ENCODE measurements at places on chromosomes 3 and 15.

DNA sequence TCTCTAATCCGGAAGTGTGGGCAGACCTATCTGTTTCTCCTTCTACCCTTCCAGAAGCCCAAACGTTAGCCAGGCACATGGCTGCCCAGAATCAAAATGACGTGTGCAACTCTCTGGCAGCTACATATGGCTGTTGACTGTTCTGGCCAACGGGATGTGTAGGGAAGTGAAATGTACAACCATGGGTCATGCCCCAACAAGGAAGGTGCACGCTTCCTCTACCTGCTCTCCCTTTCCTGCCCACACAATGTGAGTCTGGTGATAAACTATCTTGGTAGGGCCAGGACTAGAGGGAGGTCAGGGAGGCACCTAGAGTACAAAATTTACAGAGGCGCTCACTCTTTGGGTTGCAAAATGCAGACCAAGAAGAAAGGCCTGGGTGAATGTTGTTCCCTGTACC, 495.9 kb upstream of the PROK2 start:
- DNase-seq = no peak

- no peak for DNase-seq
Measured at GRCh38 chr3:172666181-172666872, 44.5 kb downstream of the NCEH1 start.

- no peak for DNase-seq
Measured at GRCh38 chr3:41698898-41699297, 263.0 kb downstream of the ULK4 start.

DNA sequence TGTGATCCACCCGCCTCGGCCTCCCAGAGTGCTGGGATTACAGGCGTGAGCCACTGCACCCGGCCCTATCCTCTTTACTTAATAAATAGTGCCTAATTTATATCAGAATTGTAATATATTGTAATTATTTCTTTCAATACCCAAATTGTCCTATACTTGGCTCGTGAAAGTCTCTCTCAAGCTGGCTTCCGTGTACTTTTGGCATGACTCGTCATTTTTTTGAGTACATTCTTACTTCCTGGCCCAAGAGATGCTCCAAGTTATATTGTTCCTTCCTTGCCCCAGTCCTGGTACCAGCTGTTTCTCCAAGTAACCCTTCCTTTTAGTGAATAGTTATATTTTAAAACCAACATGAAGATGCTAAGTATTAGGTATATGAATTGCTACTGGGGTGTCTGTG, 366.7 kb downstream of the LSAMP start:
- DNase-seq = no peak

DNA sequence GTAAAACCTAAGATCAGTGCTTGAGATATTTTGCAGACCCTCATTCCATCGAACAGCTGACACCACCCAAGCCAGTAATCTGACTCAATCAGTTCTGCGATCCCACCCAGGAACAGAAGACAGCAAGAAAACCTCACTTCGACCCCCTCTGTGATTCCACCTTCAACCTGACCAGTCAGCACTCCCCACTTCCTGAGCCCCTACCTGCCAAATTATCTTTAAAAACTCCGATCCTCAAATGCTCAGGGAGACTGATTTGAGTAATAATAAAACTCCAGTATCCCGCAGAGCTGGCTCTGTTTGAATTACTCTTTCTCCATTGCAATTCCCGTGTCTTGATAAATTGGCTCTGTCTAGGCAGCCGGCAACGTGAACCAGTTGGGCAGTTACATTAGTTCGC, 25.7 kb upstream of the CLDN16 start:
- DNase-seq = no peak

DNA sequence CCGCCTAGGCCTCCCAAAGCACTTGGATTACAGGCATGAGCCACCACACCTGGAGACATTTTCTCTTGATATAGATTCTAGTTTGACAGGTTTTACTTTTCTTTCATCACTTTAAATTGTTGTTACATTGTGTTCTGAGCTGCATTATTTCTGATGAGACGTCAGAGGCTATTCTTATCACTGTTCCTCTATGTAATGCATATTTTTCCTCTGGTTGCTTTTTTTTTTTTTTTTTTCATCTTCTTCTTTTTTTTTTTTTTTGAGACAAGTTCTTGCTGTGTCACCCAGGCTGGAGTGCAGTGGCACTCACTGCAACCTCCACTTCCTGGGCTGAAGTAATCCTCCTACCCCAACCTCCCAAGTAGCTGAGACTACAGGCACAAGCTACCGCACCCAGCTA, 41.2 kb downstream of the TRA2B start:
- no peak for DNase-seq

- no peak for DNase-seq
Measured at GRCh38 chr15:98586066-98586465, 62.3 kb upstream of the IGF1R start.

- no peak for DNase-seq
Measured at GRCh38 chr3:26621176-26621575, 1.4 kb upstream of the LRRC3B start.

GRCh38 chr3:149527531-149528339, 53.2 kb downstream of the TM4SF4 start:
- DNase-seq = peak; percentile 33

- no peak for DNase-seq
Measured at GRCh38 chr15:31485431-31485830, 158.8 kb downstream of the KLF13 start.

GRCh38 chr15:85690561-85691231, 104.0 kb downstream of the KLHL25 start:
- DNase-seq = no peak

Measured in kidney capillary endothelial cell (primary cell).